ENCODE measurements at places on chromosomes 1 and 21.

DNA sequence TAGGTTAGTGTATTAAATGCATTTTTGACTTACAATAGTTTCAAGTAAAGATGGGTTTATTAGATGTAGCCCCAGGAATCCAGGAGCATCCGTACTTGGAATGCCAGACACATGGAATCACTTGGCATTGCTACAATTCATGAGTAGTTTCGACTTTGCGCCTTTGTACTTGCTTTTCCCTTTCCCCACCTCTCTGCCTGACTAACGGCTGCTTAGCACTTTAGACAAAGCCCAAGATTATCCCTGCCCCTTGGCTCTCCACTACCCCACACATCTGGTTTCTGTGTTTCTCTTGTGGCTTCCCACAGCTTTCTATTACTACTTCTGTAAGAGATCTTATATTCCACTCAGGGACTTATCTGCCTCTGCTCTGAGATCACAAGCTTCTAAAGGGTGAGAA is 397.7 kb upstream of the POU3F1 start:
- DNase-seq = peak; percentile 40

GRCh38 chr1:42037161-42037560 is 116.0 kb upstream of the GUCA2B start:
- DNase-seq = no peak

GRCh38 chr1:107460035-107460434 is 319.2 kb downstream of the NTNG1 start:
- DNase-seq = no peak

GRCh38 chr1:206786212-206786886 is 14.1 kb upstream of the IL10 start:
- no peak for DNase-seq

GRCh38 chr1:165259706-165260428 is 96.6 kb downstream of the LMX1A start:
- peak; percentile 76 for DNase-seq

- no peak for DNase-seq
Measured at GRCh38 chr1:190416239-190416638, 61.4 kb downstream of the BRINP3 start.

GRCh38 chr1:245444945-245445344 is 290.2 kb downstream of the KIF26B start:
- no peak for DNase-seq

- DNase-seq = peak; percentile 76
Measured at GRCh38 chr1:8317647-8318381, at the start of gene SLC45A1. SLC45A1 (plus strand) TSS chr1:8318114; CDS start chr1:8324330, 6,216 bp downstream.

- DNase-seq = no peak
Measured at GRCh38 chr1:54459726-54460191, 53.6 kb upstream of the SSBP3 start.

- DNase-seq = no peak
Measured at GRCh38 chr1:94486990-94487389, 54.6 kb downstream of the F3 start.

DNA sequence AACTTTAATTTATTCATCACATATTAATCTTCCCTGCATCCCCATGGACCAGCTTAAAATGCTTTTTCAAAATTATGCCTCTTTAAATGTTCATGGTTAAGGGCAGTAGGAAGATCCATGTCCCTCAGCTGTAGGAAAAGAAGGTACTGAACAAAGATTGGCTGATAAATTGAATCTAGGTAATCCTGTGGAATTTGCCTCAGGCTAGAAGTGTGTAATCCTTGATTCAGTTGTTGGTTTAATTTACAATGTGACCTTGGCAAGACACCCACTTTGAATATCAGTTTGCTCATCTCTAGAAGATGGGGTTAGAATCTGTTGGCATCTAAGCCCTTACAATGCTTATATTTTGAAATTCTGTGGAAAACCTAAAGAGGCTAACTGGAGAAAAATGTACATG is 6.1 kb downstream of the TTC4 start:
- no peak for DNase-seq

DNA sequence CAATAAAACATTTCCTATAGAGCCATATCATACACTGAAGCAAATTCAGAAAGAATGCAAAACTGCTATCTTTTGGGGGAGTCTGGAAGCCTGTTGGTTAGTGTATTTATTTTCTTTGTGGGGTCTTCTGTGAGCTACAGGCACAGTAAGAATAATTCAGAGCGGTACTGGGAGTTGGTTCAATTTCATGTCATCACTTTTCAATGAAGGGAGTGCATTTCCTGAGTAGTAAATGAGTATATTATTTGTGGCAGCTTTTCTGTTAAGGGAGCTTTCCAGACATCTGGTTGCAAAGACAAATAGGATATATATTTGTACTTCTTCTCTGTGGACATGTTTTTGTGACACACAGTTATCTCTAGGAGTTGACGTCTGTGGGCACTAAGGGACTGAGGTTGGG is 130.6 kb downstream of the HUNK start:
- DNase-seq = peak; percentile 63

DNA sequence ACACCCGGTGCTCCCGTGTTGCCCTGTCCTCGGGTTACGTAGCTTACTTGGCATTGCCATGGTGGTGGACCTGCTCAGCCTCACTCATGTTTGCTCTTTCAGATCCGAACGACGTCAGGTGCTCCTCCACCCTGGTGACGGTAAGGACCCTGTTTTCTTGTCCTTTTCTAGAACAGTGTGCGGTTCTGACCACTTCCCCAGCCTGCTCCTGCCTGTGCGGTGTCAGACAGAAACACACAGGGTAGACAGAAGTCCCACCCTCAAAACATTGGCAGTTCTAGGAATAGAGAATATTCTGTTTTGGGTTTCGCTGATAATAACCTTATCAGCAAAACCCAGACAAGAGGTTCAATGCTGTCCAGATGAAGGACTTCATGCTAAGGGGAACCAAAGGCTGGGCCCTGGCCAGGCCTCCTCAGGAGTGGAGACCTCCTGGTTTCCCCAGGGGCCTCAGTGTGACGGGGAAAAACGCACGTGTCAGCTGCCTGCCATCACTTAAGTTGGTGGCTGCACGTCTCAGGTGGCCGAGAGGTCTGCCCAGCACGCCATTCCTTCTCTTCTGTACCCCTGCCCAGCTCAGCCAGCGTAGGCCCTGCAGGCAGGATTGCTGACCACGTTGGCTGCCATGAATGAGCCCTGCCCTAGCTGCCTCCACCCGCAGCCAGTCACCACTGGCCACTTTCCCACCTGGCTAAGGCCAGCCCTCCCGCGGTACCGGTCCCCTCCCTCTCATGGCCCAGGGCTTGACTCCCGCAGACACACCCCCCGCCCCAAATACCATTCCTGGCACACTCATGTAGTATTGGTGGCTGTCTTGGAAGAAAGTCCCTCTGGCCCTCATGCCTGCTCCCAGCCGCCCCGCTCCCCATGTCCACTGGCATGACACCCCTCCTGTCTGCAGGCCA is 33.6 kb downstream of the SLC37A1 start:
- DNase-seq = no peak

DNA sequence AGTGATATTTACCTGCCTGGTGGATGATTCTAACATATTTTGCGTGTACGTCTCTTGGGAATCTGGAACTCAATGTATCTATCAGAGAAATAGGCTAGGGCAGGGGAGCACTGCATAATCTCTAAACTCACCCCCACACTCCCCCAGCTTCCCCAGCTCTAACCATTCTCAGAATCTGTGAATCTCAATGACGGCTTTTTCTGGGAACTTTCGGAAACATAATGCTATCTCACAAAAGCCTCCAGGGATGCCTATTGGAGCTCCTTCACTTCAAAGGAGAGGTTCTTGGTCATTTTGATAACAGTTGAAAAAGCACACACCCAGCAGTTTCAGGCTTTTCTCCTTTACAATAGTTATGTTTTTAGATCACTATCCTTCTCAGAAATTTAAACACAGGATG is 113.8 kb upstream of the MAGI3 start:
- no peak for DNase-seq

DNA sequence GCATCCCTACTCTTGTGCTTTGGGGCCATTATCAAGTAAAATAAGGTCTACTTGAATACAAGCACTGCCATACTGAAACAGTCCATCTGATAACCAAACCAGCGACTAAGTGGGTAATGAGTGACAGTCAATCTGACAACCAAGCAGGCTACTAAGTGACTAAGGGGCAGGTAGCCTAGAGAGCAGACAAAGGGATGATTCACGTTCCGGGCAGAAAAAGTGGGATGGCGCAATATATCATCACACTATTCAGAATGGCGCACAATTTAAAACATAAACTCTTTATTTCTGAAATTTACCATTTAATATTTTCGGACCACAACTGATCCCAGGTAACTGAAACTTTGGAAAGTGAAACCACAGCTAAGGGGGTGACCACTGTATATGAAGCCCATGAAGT is 17.7 kb downstream of the NGF start:
- no peak for DNase-seq

DNA sequence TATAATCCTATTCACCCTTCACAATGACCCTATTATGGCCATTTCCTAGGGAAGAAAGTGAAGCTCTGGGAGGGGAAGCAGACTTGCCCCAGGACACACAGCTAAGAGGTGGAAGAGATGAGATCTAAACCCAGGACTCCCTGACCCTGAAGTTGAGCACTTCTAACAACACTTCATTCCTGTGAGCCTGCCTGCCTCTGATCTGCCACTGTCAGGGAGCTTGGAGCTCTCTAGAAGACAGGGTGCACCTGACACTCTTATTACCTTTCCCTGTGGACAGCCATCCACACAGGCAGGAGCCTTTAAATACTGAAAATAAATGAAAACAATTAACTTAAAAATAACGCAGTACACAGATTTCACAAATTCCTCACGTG is 599 bp downstream of the MKNK1 start:
- no peak for DNase-seq

GRCh38 chr1:196271212-196271947 is 336.9 kb downstream of the KCNT2 start:
- DNase-seq = no peak

- no peak for DNase-seq
Measured at GRCh38 chr1:34885405-34886247, 26.1 kb upstream of the SMIM12 start.

DNA sequence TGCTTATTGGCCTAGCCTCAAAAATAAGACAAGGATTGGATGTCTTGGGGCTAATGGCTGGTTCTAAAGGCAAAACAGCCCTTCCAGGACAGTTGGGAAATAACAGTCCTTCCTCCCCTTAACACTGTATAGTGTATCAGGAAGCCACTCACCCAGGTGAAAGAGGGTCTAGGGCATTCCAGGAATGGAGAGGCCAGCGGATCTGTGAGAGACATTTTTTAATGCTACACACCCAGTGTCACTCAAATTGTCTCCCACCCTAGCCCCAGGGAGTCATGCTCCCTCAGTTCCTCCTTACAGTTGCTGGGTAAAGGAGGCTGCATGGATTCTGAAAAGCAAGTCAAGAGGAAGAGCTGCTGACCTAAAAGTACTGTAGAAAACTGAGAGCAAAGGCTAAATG is 24.1 kb upstream of the EXO1 start:
- no peak for DNase-seq

- DNase-seq = no peak
Measured at GRCh38 chr1:56225964-56226815, 353.2 kb downstream of the PLPP3 start.

DNA sequence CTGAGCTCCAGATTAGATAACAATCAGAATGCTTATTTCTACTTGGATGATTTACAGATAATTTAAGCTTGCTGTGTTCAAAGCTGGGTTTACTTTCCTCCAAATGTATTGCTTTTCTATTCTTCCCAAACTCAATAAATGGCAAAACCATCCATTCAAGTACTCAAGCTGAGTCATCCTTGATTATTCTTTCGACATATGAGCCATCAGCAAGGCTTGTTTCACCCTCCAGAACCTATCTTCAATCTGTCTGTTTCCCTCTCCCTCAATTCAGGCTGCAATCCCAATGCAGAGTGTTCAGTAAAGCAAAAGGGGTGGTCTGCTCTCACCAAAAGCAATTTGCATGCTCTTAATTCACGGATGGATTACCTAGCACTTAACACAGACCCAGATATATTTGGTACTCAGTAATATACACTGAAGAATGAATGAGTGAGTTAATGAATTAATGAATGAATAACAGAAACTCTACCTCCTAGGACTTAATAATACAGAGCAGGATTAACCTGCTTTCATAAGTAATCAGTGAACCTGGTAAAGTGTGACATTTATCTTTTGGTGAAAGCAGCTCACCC is 41.9 kb downstream of the DDR2 start:
- no peak for DNase-seq

- peak; percentile 57 for DNase-seq
Measured at GRCh38 chr1:93180723-93181613, at the start of gene CCDC18. CCDC18 (plus strand) TSS chr1:93180724; CDS start chr1:93183362, 2,638 bp downstream.

GRCh38 chr1:119079881-119080280 is 60.6 kb downstream of the WARS2 start:
- no peak for DNase-seq

DNA sequence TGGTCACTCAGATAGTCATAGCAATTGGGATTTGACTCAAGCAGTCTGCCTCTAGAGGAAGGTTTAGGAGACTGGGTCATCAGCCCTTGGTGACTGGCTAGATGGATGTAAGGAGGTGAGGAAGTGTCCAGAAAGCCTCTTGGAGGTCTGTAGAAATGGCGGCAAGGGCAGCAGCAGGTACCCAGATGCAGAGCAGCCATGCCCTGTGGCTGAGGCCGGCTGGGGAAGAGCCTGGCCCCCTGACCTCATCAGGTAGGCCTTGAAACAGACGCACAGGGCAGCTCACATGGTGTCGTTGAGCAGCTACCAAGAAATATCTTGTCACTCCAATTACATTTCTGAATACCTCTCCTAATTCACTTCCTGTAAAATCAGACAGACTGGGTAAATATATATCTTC is 98.2 kb downstream of the DMRTB1 start:
- DNase-seq = no peak

- DNase-seq = peak; percentile 30
Measured at GRCh38 chr1:203036537-203036936, 10.2 kb downstream of the PPFIA4 start.
